ENCODE measurements at places on chromosomes 2 and 18.

- DNase-seq = no peak
Observed at GRCh38 chr2:210169516-210170195, 1.6 kb downstream of the KANSL1L start.

DNA sequence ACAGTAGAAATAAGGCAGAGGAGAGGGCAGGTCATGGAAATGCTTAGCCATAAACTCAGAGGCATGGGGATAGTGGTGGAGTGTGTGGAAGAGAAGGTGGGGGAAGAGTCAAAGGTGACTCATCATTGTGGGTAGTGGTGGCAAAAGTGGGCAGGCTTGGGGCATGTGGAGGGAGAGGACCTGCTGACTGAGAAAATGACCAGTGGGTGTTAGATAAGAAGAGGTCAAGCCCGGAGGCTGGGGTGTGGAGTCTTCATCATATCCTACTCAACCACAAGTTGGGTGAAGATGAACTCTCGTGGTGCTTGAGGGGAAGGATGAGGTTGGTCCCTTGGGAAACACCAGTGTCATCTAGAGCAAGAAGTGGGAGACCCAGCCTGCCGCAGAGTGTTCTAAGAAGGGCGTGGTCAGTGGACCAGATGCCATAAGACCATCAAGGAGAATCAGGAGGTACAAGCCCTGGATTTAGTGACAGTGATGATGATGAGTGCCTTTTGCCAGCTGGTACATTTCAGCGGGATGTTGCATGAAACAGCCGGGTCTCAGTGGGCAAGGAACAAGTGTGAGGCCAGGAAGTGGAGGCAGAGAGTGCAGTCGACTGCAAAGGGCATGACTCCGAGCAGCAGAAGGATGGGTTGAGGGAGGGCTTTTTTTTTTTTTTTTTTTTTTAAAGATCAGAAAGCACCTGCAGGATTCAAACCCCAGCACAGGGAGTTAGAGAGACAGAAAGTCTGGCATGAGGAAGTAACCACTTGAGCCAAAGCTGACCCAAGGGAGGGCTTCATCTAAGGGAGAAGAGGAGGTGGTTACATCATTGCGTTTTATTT is 122.6 kb upstream of the SPRED2 start:
- DNase-seq = no peak

DNA sequence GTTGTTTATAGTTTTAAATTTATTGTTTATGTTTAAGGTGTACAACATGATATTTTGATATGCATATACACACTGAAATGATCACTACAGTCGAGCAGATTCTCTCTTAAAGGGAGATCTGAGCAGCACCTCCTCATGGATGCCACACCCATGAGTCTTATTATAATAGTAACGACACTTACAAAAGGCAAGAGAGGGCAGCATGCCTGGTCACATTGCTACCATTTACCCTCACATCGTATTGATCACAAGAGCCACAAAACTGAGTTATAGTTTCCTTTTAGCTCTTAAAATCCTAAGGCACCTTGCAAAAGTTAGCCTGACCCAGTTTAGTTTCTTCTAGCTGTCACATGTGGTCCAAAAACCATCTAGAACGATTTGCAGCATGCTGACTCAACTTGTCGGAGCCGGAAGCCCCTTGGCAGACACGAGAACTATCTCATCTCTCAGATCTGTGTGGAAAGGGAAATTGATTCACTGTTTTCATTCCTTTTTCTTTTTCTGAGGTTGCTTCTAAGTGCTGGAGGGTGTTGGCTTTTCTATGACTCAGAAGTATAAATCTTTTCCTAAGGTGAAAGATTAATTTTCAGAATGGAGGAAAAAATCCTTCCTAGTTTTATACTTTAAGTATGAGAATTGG is 85.3 kb downstream of the CDC42EP3 start:
- DNase-seq = peak; percentile 87

DNA sequence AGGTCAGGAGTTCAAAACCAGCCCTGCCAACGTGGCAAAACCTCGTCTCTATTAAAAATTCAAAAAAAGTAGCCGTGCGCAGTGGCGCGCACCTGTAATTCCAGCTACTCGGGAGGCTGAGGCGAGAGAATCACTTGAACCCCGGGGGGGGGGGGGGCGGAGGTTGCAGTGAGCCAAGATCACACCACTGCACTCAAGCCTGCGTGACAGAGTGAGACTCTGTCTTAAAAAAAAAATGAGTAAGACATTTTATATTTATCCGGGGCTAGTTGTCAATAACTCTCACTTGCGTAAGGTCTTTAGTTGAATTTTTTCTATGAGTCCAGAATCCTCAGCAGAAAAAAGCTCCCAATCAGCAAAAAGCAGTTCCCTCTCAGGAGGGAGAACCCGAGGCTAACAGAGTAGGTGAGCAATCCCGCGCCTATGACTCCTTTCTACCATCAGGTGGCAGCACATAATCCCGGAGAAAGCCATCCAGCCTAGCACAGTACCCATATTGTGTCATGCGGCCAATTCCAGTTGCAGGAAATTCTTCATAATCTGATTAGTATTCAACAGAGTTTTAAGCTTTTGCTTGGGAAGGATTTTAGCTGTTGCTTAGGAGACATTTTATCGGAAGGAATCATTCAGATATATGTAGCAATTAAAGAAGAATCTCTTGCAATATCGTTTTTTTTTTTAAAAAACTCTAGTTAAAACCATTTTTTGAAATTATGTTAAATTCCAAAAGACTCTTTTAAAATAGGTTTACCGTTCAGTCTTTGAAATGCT is 11.9 kb upstream of the CRYGA start:
- DNase-seq = peak; percentile 57

- no peak for DNase-seq
Observed at GRCh38 chr2:204748286-204748685, 203.0 kb downstream of the PARD3B start.

DNA sequence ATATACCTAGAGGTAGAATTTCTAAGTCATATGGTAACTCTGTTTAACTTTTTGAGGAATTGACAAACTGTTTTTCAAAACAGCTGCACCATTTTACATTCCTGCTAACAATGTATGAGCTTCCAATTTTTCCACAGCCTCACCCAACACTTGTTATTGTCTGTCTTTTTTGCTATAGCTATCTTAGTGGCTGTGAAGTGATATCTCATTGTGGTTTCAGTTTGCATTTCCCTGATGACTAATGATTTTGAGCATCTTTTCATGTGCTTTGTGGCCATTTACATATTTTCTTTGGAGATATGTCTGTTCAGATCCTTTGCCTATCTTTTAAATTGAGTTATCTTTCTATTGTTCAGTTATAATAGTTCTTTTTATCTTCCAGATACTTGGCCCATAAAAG is 273.8 kb downstream of the AGPS start:
- no peak for DNase-seq

All from CD4-positive, alpha-beta T cell treated with Interleukin-6 at 100 ng/mL for 8 hours (primary cell).